Activated CD4-positive, alpha-beta T cell treated with anti-CD3 and anti-CD28 coated beads for 1 hour (primary cell): ENCODE measurements at places on chromosomes 2 and 18.

GRCh38 chr18:62771494-62772270 lies 56.3 kb downstream of the PHLPP1 start:
- no peak for DNase-seq

GRCh38 chr2:73907840-73908452 lies 15.1 kb downstream of the ACTG2 start:
- DNase-seq, result peak; percentile 40

DNA sequence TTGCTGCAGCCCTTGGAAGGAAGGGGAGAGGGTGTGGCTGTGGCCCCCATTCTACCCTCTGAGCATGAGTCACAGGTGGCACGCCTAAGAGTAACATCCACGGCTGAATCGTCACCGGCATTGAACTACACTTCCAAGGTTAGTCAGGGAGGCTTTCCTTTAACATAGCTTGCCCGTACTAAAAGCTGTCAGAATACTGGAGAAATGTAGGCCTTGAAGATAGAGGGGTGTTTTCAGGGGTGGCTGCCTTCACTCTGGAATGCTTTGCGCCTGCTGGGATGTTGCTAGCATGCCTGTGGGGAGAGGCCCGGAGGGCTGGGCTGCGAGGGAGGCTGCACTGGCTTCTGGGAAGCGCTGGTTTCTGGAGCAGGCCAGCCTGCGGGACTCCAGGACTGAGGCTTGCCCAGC lies 333.7 kb downstream of the AGAP1 start:
- no peak for DNase-seq

GRCh38 chr2:75098856-75099255 lies 100.5 kb downstream of the TACR1 start:
- no peak for DNase-seq

DNA sequence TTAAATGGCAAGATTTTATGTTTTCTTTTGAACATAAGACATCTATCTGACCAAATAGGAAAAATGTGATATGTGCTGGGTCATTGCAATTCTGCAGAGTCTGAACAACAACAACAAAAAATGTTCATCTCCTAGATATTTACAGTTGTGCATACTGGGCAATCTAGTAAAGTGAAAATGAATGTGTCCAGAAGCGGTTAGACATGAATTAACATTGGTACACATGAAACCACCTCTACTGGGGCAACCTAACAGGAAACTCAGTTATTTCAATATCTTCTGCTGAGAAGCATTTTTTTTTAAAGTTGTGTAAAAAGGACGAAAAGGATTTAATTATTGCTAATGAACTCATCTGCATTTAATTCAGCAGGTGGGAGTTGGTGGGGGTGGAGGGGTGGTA lies 76.9 kb downstream of the DHRS9 start:
- DNase-seq, result no peak

GRCh38 chr2:216516730-216517350 lies 18.2 kb downstream of the RPL37A start:
- DNase-seq, result no peak

DNA sequence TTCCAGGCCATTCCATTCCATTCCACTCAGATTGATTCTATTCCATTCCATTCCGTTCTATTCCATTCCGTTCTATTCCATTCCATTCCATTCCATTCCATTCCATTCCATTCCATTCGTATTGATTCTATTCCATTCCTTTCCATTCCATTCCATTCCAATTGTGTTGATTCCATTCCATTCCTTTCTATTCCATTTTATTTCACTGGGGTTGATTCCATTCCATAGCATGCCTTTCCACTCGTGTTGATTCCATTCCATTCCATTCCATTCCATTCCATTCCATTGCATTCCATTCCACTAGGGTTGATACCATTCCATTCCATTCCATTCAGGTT lies 1142.3 kb downstream of the RPIA start:
- DNase-seq, result no peak

GRCh38 chr18:21483051-21483450 lies 117.5 kb downstream of the ESCO1 start:
- DNase-seq, result no peak

GRCh38 chr2:217071416-217071815 lies 211.6 kb upstream of the TNP1 start:
- DNase-seq, result no peak

DNA sequence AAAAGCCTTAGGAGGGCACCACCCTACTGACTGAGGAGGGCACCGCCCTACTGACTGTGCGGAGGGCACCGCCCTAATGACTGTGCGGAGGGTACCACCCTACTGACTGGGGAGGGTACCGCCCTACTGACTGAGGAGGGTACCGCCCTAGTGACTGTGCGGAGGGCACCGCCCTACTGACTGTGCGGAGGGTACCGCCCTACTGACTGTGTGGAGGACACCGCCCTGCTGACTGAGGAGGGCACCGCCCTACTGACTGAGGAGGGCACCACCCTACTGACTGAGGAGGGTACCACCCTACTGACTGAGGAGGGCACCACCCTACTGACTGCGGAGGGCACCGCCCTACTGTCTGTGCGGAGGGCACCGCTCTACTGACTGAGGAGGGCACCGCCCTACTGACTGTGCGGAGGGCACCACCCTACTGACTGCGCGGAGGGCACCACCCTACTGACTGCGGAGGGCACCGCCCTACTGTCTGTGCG lies 150.2 kb upstream of the NFATC1 start:
- no peak for DNase-seq

- DNase-seq, result no peak
Measured at GRCh38 chr18:69648486-69648885, 247.8 kb downstream of the DOK6 start.

DNA sequence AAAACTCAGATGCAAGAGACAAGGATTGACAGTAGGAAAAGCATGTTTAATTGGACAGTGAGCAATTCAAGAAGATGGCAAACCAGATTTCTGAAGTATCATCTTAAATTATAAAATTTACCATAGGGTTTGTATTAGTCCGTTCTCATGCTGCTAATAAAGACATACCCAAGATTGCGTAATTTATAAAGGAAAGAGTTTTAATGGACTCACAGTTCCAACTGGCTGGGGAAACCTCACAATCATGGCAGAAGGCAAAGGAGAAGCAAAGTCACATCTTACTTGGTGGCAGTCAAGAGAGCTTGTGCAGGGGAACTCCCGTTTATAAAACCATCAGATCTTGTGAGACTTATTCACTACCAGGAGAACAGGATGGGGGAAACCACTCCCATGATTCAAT lies 24.0 kb upstream of the NOL4 start:
- no peak for DNase-seq

DNA sequence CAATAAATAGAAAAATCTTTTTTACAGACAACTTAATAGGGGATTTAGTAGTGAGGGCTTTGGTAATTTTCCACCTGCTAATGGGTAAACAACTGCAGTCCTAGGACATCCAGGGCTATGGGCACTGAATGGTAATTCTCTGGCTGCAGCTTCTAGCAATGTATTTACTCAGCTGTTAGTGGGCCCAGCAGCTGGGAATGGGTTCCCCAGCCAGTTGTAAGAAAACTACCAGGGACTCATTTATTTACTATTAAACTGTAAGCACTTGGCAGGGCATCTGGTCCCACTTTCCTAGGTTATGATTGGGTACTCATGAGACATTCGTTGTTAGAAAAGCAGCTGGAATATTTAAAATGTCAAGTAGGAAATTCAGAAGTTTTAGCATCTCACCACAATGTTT lies 363.8 kb upstream of the TRIB2 start:
- no peak for DNase-seq

- DNase-seq, result no peak
Measured at GRCh38 chr2:160876765-160877164, 283.5 kb upstream of the TANK start.

- DNase-seq, result no peak
Measured at GRCh38 chr2:42913280-42913878, 121.0 kb upstream of the HAAO start.

DNA sequence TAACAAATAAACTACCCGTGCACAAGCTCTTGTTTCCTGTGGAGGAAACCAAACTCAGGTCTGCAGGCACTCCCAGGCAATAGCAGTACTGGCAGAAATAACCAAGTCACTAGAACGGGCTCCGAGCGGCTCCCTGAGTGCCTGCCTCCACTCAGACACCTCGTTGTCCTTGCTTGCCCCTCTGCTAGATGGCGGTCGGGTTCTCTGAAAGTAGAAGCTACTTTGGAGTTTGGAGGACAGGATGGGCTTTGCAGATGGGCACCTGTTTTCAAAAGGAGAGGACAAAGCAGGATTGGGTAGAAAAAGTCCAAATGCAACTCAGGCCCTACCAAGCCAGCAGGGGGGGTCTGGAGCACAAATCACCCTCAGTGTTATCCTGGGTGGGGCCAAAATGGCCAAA lies 136.4 kb downstream of the LRRC30 start:
- no peak for DNase-seq

DNA sequence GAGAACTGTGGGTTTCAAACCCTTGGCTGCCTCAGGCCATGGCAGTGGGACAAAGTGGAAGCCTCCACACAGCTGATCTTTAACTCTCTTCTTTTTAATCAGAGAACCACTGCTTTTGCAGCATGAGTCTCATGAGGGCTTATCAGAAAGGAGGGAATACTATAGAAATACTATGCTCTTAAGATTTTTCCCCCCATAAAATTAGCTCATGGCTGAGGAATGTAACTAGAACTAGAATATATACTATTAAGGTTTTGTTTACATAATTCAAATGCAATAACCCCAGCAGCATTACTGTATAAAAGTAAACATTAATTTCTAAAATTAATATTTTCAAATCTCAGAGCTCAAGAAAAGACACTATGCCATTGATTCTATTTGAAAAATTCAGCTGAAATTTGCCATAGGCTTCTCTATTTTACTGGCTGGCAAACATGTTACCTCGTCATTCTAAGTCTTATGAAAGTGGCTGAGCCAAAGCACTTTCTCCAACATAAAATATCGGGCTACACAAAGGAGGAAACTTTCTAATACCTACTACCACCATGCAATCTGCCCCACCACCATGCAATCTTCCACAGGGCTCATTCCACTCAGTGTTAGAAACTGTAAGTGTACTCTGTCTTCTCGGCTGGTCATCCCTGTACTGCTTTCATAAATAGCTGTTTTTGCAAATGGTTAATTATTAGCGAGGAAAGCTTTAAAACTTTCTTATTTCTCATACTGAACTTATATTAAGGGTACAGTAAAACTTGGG lies 42.5 kb downstream of the WDR35 start:
- DNase-seq, result no peak

DNA sequence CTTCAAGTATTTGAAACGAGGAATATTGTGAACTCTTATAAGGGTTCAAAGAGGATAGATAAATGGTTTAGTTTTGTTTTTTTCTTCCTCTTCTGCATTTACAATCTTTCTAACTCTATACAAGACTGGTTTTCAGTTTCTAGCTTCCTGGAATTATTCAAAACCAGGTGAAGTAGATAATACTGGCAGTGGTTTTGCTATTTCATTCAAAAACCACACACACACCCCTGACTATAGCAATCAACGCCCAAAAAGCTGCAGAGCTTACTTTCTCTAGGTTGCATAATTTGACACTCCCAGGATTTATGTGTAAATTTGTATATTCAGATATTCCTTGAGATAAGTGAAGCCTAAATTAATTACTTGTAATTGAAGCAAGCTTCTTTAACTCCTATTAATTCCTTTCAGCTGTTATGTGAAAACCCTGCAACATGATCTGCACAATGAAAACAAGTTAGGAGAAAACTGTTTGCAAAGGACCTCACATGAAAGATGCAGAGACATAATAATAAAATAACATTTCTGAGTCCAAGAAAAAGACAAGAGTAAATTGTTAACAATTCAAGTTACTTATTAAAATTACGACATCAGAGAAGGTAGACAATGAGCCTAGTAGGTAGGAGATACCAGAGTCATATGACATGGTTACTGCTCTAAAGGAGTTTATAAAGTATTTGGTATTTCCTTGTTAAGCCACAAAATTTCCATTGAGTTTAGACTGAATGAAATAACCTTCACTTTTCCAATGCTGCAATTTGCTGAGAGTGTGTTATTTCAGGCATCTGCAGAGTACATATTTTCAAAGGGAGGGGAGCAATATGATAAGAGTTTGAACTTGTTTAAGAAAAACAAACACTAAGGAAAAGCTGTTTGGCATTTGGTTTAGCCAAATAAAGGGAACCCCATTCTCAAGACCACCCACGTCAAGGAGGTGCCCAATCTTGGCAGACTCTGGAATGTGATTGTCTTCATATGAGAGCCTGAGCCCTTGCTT lies 1.6 kb upstream of the NFE2L2 start:
- no peak for DNase-seq

DNA sequence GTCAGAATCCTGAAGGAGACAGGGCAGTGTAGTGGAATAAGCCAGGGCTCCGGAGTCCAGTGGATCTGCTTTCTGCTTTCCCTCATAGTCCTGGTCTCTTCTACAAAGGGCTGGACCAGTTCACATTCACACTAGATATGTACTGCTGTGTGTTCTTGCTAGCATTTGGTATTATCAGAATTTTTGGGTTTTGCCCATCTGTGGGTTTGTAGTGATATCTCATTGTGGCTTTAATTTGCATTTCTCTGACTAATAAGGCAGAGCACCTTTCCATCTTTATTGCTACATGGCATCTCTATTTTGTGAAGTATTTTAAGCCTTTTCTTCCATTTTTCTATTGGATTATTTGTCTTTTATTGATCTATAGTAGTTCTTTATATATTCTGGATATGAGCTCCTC lies 114.8 kb downstream of the DIS3L2 start:
- no peak for DNase-seq

GRCh38 chr18:48441405-48441881 lies 32.3 kb upstream of the ZBTB7C start:
- no peak for DNase-seq

DNA sequence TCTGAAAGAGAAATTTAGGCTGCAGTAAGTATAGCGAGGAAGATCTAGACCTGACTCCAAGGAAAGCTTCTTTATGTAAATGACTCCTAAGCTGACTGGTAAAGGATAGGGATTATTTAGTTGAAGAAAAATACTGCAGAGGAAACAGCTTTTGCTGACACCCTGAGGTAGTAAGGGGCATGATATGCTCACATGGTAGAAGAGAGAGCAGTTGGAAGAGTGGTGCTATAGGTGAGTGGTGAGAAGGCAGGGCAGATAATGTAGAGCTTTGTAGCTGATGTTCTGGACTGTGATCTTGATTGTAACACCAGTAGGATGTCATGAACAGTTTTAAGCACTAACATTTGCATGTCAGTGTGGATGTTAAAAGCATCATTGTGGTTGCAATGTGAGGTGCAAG lies 639.1 kb upstream of the SLC39A10 start:
- no peak for DNase-seq

DNA sequence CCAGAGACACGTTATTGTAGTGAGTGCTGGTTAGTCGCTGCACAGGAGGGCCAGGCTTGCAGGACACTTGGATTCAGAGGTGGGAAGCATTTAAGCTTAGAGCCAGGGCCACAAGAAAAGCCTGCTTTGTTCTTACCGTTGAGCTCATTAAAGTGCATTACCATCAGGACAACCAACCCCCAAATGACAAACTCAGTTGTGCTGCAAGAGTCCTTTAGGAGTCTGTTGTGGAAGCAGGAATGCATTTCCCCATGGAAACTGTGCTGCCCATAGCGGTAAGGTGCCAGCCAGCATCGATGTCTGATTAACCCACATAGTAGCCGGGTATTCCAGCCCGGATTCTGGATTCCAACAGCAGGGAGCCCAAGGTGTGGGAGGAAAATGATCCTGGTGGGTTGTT lies 23.4 kb upstream of the REEP1 start:
- DNase-seq, result no peak

- no peak for DNase-seq
Measured at GRCh38 chr18:14026199-14026598, 106.0 kb downstream of the ZNF519 start.
